ENCODE measurements at places on chromosomes 6 and 20.

GRCh38 chr6:17097982-17098381 lies 3.9 kb upstream of the STMND1 start:
- no peak for DNase-seq

- no peak for DNase-seq
These were observed 194.4 kb downstream of the FOXA2 start for GRCh38 chr20:22389836-22390542.

DNA sequence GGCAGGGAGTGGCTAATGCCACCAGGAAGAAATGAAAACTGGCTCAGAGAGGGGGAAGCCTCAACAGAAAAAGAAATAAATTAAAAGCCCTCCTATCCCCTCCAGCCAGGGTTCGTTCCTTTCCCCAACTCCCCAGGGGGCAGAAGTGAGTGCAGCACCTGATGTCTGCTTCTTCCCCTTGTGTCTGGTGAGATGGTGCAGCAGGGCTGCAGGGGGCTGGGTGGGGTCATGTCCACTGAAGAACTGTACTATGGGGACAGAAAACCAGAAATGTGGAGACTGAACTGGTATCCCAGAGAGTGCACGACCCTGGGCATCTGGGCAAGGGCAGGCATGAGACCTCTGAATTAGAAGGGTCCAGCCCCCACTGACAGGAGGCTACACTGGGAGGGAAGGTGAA lies 4.0 kb downstream of the EGFL8 start:
- no peak for DNase-seq

- DNase-seq, result no peak
These were observed 2.4 kb upstream of the CCR6 start for GRCh38 chr6:167120583-167120903.

DNA sequence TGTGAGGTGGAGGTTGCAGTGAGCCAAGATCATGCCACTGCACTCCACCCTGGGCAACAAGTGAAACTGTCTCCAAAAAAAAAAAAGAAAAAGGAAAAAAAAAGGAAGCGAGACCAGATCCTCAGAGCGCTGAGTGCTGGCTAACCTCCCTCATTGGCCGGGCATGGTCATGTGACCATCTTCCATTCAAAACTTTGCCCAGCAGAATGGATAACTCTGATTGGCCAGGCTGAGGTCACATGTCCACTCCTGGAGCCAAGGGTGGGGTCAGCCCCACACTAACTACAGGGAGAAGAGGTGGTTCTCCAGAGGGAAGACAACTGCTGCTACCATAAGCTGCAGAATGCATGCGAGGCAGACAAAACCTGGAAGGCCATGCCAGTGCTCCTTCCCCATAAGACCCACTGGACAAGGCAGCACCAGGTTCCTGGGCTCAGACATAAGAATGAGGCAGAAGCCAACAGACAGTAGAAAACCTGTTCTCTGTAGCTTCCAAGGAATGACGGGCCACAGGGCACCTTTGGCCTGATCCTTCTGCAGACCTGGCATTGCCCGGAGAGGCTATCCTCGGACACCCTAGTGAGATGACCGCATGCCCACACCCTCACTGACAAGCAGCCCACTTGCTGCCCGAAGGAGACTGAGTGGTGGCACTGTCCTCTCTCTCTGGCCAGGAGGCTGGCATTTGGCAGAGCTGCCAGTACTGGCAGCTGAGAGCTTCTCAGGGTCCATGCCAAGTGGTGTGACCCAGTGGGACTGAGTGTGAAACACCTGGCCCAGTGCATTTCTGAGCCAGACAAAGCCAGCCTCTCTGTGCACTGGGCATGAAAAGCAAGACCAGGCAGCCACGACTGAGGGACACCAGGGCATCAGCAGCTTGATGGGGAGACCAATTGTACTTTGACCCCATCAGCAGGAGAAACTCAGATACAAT lies 311.9 kb upstream of the SULF2 start:
- DNase-seq, result no peak

DNA sequence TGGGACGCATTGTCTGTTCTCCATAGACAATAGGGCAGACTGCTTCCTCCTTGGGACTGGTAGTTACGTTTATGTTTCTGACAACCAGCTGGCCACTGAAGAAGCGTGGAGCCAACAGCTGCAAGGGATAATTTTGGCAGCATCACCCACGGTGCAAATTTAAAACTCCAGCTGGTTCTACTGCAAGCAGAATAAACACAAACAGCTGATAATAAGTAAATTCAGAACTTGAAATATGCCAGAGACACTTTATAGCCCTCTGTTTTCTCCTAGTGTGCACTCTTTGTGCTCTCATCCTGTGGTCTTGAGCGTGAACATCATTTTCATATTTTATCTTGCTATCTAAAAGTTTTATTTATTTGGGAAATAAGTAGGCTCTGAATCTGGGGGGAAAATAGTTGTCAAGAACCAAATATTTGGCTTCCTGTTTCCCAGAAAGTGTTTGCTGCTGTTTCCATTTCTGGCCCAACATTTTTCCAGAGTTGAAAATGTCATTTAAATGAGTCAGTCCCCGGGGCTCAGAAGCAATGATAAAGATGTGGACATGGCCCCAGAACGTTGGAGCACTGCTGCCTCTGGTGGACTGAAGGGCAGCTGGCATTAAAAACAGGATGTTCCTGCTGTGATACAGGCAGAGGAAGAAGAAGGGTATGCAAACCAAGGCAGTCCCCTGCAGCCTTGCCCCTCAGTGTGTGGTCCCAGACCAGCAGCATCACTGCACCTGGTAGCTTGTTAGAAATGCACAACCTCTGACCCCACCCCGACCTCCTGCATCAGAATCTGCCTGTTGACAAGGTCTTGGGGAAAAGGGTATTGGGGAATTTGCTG lies 12.5 kb upstream of the THBD start:
- DNase-seq, result no peak

GRCh38 chr6:149230712-149231460 lies 86.6 kb upstream of the TAB2 start:
- no peak for DNase-seq

- DNase-seq, result no peak
These were observed 1042.9 kb upstream of the EPHA7 start for GRCh38 chr6:94462231-94462630.

GRCh38 chr6:23413327-23414050 lies 712.5 kb upstream of the NRSN1 start:
- DNase-seq, result no peak

DNA sequence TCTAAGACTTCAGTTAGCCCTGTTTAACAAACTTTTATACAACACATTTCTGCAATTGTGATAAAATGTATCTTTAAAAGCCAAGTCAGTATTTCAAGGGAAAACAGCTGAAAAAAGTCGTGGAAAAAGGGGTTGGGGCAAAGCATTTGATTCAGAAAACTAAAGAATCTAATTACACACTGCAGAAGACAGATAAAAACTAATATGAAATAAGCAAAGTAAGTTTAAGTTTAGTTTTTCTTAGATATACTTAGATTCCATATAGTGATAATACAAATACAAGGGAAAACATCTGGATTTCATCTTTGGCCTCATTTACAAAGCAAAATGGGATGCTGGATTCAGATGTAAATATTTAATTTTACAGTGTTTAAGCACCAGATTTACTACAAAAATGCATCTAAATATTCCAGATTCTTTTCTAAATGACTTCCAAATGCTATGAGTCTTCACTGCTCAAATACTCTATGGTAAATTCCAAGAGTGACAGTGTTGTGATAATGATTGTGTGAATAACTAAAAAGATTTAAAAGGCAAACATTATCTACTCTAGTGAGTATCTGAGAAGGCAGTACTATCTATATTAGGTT lies 1.5 kb upstream of the ADNP start:
- DNase-seq, result no peak

Measured in activated CD4-positive, alpha-beta T cell treated with anti-CD3 and anti-CD28 coated beads, Interleukin-2, amount 50 U/mL, for 1 hour (primary cell).